NCI-H2171 treated with DMSO at 0.1 percent for 48 hours (cell line): ENCODE measurements at places on chromosomes 13 and 19.
A peak's percentile ranks its signal among the peaks of the same experiment; 100 is the strongest.

- DNase-seq = no peak
Measured at GRCh38 chr19:7861619-7862412, 12.4 kb downstream of the PRR36 start.

DNA sequence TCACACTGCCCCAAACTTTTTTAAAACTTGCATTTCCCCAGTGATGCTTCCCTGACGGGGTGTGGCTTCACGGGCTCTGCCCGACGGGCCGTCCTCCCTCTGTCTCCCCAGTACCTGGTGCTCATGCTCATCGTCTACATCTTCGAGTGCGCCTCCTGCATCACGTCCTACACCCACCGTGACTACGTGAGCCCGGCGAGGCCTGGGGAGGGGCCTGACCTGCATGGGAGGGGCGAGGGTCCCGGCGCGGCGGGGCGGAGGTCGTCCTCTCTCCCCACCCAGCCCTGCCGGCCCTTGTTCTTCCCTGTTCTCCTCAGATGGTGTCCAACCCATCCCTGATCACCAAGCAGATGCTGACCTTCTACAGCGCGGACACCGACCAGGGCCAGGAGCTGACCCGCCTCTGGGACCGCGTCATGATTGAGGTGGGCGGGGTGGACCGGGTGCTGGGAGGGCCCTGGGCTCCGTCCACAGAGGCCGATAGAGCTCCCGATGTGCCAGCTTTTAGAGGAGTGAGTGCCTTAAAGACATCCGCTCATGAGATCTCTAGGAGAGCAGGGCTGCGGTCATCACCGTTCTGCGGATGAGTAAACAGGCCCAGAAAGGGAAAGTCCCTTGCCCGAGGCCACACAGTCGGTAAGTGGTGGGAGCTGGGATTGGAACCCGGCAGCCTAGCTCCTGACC lies 6.9 kb downstream of the UPK1A start:
- DNase-seq = no peak

DNA sequence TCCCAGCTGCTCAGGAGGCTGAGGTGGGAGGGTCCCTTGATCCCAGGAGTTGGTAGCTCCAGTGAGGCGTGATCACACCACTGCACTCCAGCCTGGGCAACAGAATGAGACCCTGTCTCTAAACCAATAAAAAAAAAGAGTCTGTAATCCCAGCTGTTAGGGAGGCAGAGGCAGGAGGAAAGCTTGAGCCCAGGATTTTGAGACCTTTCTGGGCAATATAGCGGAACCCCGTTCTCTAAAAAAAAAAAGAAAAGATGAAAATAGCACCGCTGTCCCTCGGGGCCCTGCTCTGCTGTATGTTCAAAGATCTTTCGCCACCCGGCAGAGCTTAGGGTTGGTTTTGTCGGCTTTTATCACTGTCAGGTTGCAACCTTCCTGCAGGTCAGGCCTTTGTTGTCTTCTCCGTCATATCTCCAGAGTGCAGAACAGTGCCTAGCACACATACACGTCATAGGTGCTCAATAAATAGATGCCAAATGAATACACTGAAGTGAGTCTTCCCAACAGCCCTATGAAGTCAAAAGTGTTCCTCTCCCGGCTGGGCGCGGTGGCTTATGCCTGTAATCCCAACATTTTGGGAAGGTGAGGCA lies 13.4 kb upstream of the BCAM start:
- DNase-seq = no peak

- DNase-seq = no peak
Measured at GRCh38 chr13:114071410-114071809, 61.0 kb downstream of the RASA3 start.

DNA sequence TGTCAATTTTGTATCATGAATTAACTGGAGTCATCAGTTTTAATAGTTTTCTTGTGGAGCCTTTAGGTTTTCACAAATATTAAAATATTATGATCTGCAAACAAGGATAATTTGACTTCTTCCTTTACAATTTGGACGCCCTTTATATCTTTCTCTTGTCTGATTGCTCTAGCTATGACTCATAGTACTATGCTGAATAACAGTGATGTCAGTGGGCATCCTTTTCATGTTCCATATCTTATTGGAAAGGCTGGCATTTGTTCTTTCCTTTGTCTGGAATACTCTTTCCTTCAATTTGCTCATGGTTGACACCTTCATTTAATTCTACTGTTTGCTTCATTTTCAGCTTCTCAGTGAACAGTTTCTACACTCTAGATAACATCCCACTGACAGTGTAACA lies 1129.3 kb downstream of the SLITRK5 start:
- no peak for DNase-seq

- DNase-seq = no peak
Measured at GRCh38 chr13:96935901-96936300, 58.4 kb downstream of the OXGR1 start.

DNA sequence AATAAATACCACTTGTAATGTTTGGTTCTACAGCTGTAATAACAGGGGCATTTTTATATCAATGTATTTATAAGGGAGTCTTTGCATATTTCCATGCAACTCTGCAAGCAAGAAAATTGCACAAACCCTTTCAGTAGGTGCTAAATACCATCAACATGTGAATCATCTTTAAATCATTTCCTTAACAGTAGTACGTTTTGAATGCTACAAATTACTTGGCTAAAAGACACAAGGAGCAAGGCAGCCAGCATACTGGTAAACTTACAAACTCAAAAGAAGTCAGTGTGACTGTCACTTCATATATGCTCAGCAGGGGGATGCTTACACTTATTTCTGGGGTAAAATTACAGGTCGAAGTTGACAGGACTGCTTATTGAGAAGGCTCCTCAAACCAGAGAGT lies 402.4 kb downstream of the EFNB2 start:
- DNase-seq = no peak

- DNase-seq = no peak
Measured at GRCh38 chr19:6070720-6071485, 39.4 kb downstream of the RFX2 start.

DNA sequence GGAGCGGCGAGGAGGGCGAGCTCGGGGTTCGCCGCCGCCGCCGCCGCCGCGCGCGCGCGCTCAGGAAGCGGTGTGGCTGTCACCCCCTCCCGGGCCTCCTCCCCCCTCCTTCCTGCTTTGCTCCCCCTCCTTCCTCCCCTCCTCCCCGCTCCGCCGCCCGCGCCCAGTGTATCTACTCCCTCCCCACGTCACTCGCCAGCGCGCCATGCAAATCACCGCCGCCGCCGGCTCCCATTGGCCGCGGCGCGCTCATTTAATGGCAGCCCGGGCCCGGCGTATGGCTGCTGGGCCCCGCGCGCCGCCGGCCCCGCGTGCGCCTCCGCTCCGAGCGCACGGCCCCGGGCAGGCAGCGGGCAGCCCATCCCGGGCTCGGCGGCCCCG lies 335 bp upstream of the SOX1 start:
- peak; percentile 57 for DNase-seq

DNA sequence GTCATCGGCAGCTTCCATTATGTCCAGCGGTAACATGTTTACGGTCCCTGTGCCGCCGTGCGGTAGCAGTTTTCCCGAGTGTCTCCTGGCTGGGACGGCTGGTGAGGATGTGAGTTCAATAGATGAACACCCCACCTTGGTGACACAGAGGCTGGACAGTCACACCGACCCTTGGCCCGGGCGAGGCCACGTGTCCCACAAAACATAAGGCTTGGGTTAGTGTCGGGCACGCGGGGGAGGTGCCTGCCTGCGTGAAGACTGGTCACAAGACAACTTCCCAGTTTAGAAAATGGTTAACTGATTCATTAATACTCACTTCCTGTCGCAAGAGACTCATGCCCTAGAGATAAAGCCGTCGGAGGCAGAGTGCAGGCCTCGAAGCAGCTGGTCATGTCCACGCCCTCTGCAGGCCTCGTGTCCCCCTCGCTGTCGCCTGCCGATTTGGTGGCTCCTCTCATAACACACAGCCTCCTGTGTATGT lies 17.2 kb downstream of the RASA3 start:
- no peak for DNase-seq

GRCh38 chr13:51549593-51549992 lies 34.7 kb upstream of the WDFY2 start:
- no peak for DNase-seq

- DNase-seq = no peak
Measured at GRCh38 chr13:37091835-37092234, 13.6 kb downstream of the CSNK1A1L start.

DNA sequence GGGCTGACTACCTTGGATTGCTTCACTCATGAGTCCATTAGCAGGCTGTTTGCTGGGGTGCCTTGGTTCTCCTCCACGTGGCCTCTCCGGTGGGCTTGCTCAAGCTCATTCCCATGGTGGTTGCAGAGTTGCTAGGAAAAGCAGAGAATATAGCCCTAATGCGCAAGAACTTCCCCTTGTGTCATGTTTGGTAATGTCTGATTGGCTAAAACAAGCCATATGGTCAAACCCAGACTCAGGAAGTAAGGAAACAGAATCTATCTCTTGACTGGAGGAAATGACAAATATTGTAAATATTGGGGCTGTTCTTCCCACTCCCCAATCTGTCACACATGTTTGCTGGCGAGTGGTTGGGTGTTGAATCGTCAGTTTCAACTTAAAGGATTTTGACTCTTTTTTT lies 12.1 kb downstream of the NFILZ start:
- DNase-seq = no peak

- no peak for DNase-seq
Measured at GRCh38 chr13:50484472-50485113, 358.9 kb downstream of the DLEU7 start.

GRCh38 chr13:72586518-72586917 lies 140.9 kb downstream of the MZT1 start:
- DNase-seq = no peak

GRCh38 chr19:18074192-18074591 lies 12.5 kb downstream of the IL12RB1 start:
- DNase-seq = peak; percentile 72

DNA sequence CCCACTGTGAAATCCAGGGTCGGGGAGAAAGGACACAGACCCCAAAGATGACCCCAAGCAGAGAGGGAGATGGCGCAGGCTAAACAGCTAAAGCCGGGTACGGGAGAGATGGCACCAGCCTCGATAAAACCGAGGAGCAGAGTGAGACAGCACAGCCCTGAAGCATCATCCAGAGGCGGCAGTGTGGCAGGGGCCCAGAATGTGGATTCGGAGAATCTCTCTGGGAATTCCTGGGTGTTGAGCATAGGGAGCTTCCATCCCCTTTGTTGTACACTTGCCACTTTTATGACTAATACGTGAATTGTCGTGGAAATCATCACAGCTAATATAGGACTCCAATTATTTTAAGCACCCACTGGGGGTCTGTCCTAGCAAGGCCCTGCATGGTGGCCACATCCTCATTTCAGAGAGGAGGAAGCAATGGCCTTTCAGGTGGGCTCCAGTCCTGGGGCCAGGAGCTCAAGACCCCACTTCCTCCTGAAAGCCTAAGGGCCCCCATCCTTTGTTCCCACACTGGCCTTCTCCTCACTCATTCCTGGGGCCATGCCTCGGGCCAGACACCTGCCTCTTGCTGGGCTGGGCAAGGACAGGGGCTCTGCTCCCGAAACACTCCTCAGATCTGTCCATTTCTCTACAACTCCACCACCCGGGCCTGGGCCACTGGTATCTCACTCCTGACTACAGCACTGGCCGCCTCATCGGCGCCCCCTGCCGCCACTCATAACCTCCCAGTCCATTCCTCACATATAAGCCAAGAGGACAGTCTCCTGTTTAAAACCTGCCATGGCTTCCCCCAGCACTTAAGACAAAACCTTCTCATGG lies 29.3 kb upstream of the ATP1A3 start:
- DNase-seq = no peak

DNA sequence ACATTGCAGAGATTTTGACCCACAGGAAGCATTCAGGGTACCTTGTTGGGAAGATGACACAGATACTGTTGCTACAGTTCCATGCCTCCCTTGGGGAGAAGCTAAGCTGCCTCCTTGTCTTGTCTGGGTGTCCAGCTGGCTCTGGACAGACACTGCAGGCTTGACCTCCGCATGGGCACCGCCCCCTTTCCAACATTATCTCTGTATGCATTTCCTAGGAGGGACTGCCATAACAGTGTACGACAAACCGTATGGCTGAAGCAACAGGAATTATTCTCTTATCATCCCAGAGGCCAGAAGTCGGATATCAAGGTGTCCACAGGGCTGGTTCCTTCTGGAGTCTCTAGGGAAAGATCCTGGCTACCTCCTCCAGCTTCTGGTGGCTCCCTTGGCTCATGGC lies 67.0 kb upstream of the USE1 start:
- no peak for DNase-seq

- no peak for DNase-seq
Measured at GRCh38 chr19:14300303-14300702, 80.9 kb upstream of the ADGRE5 start.

GRCh38 chr19:49217382-49217781 lies 59.8 kb downstream of the TRPM4 start:
- no peak for DNase-seq

DNA sequence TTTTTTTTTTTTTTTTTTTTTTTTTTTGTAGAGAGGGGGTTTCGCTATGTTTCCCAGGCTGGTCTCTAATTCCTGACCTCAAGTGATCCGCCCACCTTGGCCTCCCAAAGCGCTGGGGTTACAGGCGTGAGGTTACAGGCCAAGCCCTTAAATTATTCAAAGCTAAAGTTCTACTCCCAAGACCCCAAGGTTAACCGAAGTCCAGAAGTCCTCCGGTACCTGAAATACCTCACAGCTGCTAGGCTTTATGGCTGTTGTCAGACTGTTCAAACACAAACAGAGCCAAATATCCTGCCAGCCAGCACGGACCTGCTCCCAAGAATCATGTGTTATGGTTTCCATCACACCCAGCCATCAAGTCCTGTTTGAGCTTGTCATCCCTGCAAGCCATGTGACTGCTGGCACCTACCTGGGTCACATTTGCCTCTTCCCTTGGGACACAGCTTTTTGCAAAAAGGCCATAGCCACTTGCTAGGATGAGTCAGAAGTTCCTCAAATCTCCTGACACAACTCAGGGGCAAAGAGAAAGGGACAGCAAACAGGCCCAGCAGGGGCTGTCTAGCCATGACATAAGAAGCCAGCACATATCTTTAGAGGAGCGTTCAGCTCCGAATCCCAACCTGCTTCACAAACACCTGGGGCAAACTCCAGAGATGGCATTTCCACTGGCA lies 129.9 kb downstream of the FOXO1 start:
- peak; percentile 50 for DNase-seq
